ENCODE measurements at places on chromosomes 5 and 9.

GRCh38 chr5:137564398-137564961 lies 65.4 kb upstream of the SPOCK1 start:
- DNase-seq, result no peak

DNA sequence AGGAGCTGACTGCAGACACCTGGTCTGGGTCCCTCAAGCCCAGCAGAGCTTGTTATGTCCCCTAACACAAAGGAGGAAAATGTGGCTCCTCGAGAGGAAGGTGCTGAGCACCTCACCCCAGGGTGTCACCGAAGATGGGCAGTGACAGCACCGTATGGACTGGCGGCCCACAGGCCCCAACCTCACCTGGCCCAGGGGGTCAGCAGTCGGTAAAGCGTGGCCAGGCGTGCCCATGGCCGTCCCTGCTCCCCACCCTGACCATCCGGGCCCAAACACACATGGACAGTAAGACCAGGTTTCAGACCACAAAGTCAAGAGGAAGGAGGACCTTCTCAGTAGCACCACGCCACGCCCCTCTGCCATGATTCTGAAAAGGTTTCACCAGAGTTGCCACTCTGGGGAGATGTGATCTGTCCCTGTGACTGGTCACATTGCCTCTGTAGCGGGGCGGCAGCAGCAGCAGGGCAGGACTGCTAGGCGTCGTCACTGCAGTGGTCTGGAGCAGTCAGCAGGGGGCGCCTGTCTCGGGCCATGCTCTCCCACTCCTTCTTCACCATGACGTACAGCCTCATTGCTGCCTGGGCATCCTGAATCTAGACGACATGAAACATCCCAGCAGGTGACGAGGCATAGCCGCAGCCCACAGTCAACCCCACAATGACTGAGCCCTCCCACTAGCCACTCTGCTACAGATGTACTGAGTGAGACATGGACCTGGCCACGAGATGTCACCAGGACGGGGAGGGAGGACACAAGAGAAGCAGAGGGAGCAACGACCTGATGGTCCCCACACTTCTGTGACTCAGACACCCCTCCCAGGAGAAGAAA lies 11.1 kb downstream of the REXO4 start:
- peak; percentile 51 for DNase-seq

DNA sequence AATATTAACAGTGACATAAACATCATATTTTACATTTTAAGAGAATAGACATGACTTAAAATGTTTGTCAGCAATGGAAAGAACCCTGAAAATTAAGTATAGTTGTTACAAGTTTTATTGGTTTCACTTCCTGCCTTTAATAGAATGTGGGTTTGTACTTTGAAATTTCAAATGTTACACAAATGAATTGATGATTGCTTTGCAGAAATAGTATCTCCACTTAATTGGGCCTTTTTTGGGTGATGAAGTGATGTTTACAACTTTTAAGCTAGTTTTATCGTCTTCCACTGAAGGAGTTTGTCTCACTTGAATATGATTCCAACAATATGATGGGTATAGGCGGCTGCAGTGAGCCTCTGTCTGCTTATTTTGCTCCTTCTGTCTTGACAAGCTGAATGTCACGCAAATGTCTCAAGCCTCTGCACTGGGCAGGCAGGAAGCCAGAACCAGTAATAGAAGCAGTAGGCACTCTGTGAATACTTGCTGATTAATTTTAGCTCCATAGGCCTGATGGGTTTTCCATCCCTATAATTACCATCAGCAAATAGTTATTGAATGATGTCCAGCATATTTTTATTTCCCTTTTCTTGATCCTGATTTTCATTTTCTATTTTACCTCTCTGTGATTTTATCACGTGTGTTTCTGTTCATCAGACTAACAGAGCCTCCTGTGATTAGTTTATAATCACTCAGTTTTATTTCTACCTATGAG lies 10.6 kb upstream of the NR3C1 start:
- DNase-seq, result no peak

GRCh38 chr9:129235041-129235930 lies 57.2 kb upstream of the IER5L start:
- no peak for DNase-seq

GRCh38 chr5:89457411-89458331 lies 574.7 kb upstream of the MEF2C start:
- DNase-seq, result no peak

- no peak for DNase-seq
Measured at GRCh38 chr9:135272608-135273007, 185.1 kb downstream of the OLFM1 start.

DNA sequence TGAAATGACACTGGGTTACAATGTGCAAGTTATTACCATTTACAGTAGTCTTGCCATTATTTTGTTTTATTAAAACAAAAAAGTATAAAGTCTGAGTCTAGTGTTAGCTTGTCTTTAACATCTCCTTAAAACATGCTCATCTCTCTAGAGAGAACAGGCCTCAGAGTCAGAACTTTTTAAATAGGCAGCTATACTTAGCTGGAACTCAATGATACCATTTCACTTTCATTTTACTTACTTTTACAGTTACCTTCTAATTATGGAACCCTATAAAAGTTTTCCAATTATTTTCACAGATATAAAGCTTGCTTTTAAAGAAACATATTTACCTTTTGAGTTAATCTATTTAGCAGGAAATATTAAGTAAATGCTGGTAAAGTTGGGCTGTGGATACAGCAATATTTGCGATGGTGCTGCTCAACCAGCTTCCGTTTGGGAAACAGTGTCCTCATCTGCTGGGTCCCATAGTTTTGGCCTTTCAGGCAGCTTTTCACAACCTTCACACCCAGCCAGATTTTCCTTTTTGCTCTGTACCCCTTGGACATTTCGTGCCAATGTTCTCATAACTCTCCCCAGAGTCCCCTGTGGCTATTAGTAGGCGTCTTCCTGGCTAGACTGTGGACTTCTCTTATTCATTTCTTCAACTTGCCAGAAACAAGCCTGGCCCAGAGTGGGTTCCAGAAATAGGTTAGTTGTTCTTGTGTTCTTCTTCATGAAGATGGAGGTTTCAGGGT lies 36.3 kb upstream of the UBTD2 start:
- DNase-seq, result no peak

GRCh38 chr9:134406366-134407120 lies 80.3 kb downstream of the RXRA start:
- DNase-seq, result no peak

DNA sequence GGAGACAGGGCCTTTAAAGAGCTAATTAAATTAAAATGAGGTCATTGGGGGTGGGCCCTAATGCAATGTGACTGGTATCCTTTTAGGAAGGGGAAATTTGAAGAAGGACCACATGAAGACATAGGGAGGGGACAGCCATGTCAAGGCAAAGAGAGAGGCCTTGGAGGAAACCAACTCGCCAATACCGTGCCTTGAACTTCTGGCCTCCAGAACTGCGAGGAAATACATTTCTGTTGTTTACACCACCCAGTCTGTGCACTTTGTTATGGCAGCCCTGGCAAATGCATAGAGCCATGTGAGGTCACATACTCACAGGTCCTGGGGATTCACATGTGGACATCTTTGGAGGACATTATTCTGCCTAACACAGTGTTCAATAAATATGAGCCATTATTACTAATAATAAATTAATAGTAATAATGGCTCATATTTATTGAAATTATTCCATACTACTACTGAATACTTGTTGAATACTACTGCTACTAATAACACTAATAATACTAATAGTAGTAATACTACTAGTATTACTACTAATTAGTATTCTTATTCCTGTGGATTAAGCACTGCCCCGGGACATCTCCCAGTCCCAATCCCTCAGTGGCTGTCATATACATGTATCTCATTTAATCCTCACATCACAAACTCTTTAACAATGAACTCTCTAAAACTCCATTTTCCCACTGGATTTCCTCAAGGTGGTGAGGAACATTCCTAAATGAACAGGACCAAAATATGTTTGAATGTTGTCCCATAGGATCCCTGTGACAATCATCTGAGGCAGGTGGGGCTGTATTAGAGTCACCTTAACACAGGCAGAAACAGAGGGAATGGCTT lies 8.4 kb downstream of the TRAF1 start:
- no peak for DNase-seq

DNA sequence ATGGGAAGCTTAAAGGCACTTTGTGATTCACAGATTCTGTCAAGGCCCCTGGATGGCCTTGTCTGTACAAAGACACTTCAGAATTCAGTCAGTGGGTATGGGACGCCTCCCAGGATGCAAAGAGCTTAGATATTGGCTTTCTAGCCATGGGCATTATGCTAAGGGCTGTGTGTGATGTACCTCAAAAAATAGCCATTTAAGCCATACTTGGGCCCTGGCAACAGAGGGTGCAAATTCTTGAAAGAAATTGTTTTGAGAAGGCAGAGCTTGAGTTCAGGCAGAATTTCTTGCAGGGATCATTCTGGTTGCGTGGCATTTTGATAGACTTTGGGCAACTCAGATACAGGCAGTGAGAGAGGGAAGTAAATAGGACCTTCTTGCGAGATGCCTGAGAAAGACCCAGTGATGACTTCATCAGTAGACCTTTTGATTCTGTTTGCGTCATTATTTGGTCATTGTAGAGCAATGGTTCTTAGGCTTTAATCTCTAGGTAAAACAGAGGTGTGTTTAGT lies 3.9 kb downstream of the CYFIP2 start:
- no peak for DNase-seq
